Cerebellum (tissue), 4 donors: ENCODE measurements at places on chromosomes 6 and 20. TPM values are rescaled to one million over a fixed set of nuclear protein-coding genes. Genes with fewer than 3 reads are reported as not detected.

GRCh38 chr6:124463271-124463670, 499.0 kb upstream of the RNF217 start:
- peak; percentile 10 for DNase-seq

- peak; percentile 88 for DNase-seq
These were observed at the start of gene FAM50B for GRCh38 chr6:3848925-3849605. FAM50B (plus strand) TSS chr6:3849373; CDS start chr6:3849812, 439 bp downstream.

DNA sequence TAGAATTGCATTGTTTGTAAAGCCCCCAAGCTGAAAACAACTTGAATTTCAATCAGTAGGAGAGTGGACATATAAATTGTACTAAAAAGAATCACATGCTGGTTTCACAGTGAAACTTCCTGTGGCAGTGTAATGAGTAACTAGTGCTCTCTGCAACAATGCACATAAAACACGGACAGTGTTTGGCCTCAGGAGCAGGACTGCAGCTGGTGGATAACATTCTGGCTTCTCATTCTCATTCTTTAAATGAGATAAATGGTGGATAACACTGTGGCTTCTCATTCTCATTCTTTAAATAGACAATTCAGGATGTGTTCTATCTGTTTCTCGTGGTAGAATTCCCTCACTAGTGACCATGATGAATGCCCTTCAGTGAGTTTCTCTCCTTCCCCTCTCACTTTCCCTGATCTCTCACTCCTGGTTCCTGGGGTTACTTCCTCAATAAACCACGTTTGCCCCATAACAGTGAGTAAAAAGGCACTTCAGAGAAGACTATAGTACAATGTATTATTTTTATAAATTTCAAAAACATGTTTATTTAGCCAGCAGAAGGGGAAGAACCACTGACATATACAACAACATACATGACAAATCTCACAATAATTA, 59.9 kb downstream of the SLC22A2 start:
- no peak for DNase-seq

DNA sequence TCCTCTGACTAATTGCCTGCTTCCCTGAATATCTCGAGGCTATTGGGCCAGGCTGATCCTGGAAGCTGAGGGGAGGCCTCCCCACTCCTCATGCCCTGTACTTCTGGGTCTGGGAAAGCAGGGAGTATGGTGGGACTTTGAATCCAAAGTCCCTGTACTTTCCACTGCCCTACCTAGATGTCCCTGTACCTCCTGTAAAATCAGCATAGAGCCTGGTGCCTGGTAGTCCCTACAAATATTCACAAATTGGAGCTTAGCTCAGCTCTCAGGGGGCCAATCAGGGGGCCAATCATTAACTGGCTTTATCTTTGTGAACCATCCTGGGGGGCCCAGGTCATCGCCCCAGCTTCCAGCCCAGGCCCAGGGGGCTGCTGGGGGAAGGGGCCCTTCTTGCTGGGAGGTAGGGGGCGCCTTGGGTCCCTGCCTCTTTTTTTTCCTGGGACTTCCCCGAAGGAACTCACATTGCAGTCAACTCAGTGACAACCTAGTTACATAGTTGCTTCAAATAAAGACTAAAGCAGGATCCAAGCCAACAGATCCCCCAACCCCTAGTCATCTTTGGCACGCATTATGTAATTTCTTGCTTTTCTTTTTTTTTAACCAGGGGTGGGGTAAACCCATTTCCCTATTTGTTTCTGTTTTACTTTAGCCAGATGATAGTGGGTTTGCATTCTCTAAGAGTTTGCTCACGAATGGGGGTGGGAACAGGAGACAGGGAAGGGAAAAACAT, 6.9 kb upstream of the VEGFA start:
- DNase-seq, result no peak

DNA sequence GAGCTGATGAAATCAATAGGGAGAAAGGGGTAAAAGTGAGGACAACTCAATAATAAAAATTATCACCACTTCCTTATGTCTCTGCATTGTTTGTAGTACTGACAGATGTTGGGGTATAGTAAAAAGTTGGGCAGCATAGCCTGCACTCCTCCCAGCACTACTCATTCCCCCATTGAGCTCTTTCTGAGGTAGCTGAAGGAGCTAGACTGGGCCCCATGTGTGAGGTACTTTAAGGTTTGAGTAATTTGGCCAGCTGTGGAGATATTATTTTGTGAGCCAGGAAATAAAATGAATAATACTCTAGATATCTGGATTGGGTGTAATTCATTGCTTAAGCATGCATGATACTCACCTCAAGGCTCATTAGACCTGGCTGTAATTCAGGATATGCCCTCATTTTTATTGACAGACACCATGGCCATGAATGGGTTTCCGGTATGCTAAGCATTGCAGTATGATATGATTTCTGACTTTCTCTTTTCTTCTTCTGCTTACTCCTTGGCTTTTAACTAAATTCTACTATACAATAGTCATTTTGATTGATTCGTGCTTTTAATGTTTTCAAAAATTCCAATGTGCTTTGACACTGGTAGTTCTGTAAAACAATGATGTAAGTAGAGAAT, 283.9 kb upstream of the RIMS1 start:
- no peak for DNase-seq

DNA sequence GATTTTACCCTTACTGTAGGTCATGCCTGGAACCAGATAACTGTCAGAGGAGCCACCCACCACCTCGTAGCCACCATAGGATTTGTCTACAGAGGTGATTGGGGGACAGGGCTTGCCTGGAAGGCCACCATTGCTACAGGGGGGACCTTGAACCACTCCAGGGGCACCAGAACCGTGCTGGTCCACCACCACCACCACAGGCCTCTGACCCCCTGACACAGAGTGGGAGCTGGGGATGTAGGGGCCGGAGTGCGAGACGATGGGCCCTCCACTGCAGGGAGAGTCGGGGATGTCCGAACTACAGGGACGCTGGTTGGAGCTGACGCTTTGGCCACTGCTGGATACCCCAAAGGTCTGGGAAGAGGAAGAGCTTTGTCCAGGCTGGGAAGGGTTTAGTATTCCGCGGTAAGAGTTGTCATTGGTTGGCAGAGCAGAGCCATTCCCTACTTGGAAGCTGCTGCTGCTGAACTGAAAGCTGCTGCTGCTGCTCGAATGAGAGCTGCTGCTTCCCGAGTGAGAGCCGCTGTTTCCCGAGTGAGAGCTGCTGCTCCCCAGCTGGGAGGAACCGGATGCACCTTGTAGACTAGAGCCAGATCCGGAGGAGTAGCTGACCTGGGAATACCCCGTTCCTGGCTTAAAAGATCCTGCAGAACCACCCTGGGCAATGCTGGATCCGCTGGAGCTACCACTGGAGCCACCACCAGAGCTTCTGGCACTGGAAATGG, 2.2 kb downstream of the PSORS1C1 start:
- no peak for DNase-seq

GRCh38 chr6:147922799-147923198, 414.3 kb downstream of the SAMD5 start:
- DNase-seq, result no peak

- DNase-seq, result no peak
These were observed 690.7 kb downstream of the DOK5 start for GRCh38 chr20:55166063-55166462.

DNA sequence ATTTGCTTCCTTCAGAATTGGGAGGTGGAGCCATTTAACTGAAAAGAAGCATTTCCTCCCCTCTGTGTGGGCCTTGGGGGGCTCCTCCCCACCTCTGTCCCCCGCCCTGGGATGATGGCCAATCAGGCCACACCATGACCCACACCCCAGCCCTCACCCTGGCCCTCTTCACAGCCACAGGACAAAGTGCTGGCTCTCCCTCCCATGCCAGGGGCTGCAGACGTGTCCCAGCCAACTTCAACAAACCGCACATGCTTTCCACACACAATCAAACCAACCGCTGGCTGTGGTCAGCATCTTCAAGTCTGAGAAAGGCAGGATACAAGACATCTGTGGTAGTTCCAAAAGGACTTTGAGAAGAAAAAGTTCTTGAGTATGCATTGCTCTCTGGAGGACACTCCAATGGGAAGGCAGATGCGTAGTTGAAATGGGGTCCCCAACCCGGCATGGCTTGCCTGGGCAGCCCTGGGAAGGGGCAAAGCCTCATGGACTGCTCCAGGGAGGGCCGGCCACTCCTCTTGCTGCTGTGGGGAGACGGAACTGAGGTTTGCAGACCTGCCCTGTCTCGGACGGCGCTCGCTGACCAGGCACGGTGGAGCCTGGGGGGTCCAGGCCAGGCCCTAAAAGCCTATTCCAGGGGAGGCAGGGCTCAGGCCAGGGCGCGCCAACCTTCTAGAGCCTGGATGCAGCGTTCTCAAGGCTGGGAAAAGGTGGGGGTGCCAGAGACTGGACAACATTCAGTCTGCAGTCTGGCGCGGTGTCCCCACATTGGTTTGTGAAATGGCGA, 12.2 kb downstream of the TTLL2 start:
- DNase-seq, result no peak

DNA sequence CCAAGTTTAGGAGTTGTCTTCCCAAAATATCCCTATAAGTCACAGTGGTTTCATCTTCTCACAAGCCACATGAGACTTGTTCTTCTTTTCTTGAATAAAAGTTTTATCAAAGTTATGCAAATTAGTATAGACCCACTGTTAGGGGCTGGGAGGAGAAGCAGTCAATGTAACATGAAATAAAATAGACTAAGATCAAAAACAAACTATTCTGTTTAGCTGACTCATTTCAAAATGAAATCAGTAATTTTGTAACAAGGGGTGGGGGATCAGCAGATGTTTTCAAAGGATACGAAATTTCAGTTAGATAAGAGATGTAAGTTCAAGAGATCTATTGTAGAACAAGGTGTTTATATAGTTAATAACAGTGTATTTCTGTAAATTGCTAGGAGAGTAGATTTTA, 339.6 kb upstream of the PRDM1 start:
- no peak for DNase-seq

Gene CD93
- 15.9 TPM for total RNA-seq

GRCh38 chr6:52908526-52908925, 972 bp downstream of the GSTA3 start:
- no peak for DNase-seq

DNA sequence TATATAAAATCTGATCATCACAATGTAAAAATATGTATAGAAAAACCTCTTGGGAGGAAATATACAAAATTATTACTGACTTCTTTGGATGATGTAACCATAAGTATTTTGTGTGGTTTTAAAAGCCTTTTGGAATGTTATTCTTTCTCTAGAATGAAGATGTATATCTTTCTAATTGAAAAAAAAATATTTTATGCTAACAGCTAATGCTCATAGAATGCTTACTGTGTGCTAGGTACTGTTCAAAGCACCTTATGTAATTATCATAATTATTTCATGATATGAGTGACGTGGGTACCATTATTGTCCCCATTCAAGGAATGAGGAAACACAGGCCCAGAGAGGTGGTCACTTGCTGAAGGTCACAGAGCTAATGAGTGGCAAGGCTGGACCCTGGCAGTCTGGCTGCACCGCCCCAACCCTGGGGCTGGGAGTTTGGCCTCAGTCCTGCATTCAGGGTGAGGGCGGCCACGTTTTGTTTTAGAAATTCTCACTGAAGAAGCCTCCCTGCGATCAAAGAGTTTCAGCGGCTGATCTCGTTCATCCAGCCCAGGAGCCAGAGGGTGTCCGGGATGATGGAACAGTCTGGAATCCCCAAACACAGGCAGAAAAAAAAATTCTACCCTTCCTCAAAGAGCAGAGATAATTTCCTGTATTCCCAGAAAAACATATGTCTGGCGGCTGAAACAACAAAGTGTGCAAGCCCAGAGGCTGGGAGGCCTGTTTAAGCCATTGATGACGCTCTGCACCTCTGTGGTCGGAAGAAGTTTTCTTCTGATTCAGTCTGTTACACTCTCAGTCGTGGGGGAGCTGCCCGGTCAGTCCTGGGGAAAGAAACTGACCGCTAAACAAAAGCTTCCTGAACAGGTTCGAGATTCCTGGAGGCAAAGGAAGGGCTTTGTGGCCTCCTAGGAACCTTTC, 37.3 kb downstream of the TFEB start:
- no peak for DNase-seq

DNA sequence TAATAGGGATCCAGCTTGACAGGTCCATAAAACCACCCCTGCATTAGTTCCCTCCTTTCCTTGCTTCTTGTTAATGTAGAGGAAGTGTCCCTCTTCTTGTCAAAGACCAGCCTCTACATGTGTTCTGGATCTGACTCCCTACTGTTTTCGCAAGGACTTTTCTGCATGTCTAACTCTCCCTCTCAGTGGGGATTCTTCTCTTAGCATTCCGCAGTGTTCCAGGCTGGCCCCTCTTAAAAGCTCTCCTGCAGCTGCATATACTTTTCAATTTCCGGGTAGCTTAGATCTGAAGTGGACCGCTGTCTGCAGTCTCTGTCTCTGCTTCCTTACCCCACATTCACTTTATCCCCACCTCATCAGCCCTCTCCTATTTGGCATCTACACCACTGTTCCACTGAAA, 96.1 kb upstream of the MAN1A1 start:
- DNase-seq, result no peak

GRCh38 chr6:51116723-51117122, 298.1 kb downstream of the TFAP2B start:
- DNase-seq, result no peak

Gene UNC5CL
- 0.64 TPM for total RNA-seq

DNA sequence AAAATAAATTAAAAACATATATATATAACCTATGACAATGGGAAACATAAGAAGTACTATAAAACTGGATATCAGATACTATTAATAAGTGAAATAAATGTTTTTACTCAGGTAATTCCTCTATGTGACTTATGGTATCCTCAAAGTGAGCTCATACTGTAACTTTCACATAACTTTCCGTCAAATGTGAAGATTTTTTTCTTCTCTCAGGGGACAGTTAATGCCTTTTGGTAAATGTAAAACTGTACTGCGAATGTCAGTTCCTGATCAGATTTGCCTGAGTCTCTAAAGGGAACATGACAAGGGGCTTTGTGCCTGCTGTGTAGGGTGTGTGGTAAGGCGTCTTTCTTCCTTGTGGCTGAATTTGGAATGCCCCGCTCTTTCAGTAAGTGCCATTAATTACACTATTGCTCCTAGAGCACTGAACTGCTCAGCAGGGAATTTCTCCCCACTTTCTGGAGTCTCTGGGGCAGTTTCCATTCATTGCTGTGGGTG, 271.8 kb downstream of the PRL start:
- no peak for DNase-seq

- DNase-seq, result no peak
These were observed 8.8 kb upstream of the TREML2 start for GRCh38 chr6:41209547-41210320.

Gene TXLNB
- 0.73 TPM for total RNA-seq

Gene TDRD6
- total RNA-seq, result 1.9 TPM

GRCh38 chr6:145904868-145905267, 59.3 kb downstream of the SHPRH start:
- peak; percentile 24 for DNase-seq

Gene ARHGAP18
- total RNA-seq, result 5.6 TPM

Gene JAG1
- total RNA-seq, result 50.8 TPM

DNA sequence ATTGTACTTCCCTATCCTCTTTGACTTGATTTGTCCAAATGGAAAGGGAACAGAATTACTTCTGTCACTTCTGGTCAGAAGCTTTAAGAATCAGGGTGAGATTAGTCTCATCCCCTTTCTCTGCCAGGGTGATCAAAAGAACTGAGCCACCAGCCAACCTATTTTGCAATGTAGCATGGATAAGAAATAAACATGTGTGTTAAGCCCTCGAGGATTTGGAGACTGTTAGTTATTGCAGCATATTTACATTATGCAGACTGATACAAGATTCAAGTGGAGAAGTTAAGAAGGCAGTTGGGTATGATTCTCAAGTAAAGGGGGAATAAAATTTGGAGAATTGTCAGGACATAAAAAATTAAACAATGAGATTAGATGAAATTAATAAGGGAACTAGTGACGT, 106.0 kb downstream of the FRK start:
- no peak for DNase-seq
